ENCODE measurements at places on chromosomes 2 and 18.

DNA sequence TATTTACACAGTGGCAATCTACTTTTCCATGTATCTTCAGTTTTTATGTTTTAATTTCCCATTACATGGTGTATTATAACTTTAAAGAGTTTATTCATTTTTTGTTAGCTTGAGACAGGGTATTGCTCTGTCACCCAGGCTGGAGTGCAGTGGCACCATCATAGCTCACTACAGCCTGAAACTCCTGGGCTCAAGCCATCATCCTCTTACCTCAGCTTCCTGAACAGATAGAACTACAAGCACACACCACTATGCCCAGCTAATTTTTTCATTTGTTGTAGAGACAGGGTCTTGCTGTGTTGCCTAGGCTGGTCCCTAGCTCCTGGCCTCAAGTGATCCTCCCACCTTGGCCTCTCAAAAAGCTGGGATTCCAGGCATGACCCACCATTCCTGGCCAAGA lies 66.8 kb downstream of the COA5 start:
- DNase-seq = no peak

DNA sequence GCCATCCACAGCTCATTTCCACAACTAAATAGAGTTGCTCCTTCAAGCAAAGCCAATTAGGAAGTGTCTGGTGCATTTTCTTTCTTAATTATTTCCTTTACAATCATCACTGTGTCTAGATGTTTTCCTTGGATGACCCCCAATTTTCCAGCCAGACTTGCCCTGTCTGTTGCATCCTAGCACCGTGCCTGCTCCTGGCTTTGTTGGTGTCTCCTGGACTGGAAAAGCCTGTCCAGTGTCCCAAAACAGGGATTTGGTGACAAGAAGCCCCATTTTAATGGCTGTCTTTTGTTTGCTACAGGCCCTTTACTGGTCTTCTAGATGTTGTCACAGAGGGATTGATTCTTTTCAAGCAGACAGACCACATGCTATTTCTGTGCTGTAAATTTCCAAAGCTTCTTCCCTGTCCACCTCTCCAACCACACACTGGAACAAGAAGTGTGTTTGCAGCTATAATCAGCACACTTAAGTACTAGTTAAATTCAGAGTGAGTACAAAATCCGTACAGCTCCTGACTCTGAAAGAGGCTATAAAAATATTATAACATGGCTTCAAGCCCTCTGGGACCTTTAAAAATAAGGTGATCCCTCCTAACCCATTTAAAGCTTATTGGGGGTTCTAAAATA lies 38.4 kb downstream of the RNF144A start:
- no peak for DNase-seq

GRCh38 chr18:34122724-34123334 lies 101.9 kb downstream of the NOL4 start:
- peak; percentile 17 for DNase-seq

DNA sequence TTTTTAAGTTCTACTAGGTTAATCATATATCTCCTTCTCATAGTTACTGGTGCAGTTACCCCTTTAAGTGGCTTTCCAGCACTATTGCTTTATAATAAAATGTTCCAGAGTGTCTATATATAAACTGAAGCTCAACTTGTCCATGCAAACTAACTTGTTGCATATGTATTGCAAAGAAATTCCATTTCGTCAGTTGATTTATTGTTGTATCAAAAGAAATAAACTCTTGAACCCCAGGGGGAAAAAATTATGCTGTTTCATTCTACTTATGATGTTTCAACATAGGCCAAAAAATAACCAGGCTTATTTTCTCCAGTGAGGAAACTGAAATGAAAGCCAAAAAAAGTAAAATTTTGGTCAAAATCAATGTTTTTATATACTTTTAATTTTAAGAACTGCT lies 491.9 kb downstream of the NR4A2 start:
- DNase-seq = no peak

DNA sequence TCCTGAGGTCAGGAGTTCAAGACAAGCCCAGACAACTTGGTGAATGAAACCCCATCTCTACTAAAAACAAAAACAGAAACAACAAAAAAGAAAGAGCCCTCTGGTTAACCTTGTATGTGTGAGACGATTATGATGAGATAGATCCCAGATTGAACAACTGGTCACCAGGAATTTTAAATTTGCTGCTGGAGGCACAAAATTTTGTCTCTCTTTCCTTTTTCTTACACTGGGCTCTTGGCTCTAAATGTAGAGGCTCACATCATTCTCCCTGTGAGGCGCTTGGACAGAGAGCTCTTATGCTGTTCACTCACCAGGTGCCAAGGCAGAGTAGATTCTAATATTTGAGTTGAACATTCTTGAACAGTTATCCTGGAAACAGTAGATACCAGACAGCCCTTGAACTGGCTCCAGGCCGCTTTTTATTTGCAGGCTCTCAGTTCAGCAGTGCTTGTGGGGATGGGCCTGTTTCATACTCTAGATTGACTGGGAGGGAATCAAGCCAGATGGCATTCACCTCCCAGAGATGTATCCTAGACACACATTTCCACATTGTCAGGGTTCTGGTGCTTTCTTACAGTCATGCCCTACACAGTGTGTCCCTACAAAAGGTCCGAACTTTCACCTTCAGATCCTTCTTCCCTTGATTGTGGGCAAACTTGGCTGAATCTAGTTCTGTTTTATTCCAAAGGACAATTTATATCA lies 1159.6 kb downstream of the RPIA start:
- DNase-seq = no peak

GRCh38 chr2:183438541-183438940 lies 314.3 kb downstream of the NUP35 start:
- DNase-seq = no peak

DNA sequence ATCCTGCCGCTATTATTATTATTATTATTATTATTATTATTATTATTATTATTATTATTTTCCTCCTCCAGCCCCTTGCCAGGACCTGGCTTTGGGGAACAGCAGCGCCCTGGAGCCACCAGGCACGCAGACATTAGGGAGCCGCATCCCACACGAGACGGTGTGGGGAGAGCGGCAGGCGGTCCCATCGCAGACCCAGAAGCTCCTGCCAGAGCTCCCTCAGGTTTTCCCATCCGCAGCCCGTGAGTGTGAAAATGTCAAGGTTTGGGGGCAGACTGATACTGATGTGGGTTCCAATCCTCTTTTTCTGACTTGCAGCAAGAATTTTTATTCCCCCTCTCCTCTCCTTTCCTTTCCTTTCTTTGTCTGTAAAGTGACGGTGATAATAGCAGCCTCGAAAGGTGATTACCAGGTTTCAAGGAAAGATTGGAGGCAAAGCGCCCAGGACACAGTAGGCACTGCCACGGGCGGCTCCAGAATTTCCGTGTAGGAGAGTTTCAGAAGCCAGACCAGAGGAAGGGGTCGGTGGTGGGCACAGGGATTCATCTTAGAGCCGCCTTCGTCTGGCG lies 816 bp downstream of the SCTR start:
- DNase-seq = no peak

DNA sequence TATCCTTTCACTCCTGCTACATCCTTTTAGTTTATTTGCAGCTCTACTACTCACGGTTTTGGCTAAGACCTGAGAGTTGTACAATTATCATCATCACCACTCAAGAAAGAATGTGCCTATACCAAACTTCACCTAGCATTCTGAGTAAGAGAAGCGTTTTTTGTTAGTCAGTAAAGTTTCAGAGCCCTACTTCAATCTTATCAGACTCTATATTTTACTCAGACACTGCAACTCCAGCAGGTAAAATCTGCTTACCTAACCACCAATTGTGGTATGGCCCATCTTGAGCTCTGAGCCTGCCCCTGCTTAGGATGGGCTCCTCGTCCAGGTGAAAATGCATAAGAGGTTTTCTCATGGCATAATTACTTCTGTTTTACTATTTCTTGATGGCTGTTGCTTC lies 37.1 kb downstream of the ICOS start:
- DNase-seq = no peak

- DNase-seq = peak; percentile 69
Observed at GRCh38 chr2:69917852-69918251, 2.9 kb downstream of the MXD1 start.

DNA sequence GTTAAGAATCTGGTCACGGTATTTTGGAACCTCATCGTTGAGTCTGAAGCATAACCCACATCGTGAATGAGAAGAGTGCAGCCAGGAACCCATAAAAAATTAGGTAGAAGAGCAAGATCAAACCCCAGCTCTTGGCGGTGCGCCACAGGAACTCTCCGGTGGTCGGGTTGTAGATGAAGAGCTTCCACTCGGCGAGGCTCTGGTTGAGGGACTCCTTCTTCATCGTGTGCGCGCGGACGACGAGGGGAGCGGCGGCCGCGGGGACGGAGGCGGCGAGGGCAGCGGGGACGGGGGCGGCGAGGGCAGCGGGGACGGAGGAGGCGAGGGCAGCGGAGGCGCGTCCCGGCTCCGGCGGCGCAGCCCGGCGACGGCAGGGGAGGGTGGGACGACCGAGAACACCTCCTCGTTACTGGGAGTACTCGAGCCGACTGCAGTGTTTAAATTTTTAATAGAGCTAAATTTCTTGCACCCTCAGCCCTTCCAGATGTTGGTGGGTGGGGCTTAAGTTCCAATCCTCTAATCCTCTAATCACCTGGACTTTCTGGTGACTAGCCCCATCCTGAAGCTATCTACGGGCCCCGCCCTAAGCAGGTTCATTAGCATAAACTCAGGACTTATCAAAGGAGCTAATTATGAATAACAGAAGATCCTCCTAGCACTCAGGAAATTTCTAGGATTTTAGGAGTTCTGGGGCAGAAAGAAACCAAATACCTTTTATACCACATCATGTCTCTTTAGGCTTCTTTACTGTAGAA lies 20.4 kb upstream of the PAPOLG start:
- no peak for DNase-seq

- DNase-seq = no peak
Observed at GRCh38 chr2:140440815-140441214, 1660.6 kb upstream of the NXPH2 start.

GRCh38 chr18:78241535-78242253 lies 737.9 kb upstream of the SALL3 start:
- no peak for DNase-seq

DNA sequence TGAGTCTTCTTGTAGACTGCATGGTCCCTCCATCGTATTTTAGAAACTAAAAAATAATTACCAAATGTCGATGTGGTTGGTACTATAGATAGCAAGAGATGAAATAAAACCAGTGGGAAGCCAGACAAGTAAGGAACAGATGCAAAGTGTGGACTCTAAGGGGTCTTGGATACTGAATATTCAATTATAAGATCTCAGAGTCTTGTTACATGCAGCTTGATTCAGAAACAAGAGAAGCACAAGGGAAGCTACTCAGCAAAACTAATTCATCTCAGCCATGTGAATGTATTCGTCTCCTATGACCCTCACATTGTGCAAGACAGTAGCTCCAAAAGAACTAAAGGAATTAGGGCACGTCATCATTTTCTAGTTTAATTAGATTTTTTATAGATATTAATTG lies 80.9 kb downstream of the CDH20 start:
- DNase-seq = no peak

DNA sequence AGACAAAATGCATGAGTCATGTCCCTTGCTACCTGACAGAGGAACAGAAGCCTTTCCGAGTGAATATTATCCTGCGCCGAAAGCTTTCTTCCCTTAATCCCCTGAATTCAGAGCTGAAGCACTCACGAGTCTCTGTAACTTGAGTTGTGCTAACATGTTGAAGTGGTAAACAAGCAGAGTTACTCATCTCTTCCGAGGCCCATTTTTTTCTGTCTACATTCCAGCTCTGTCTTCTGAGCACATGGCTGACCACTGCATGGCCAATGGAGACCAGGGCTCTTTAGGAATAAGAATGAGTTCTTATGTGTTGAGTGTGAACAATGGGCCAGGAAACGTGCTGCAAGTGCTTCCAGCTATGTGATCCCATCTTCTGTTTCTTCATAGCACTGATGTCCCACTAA lies 73.1 kb upstream of the PID1 start:
- peak; percentile 73 for DNase-seq

- peak; percentile 52 for DNase-seq
Observed at GRCh38 chr2:8144785-8145184, 537.1 kb upstream of the ID2 start.

DNA sequence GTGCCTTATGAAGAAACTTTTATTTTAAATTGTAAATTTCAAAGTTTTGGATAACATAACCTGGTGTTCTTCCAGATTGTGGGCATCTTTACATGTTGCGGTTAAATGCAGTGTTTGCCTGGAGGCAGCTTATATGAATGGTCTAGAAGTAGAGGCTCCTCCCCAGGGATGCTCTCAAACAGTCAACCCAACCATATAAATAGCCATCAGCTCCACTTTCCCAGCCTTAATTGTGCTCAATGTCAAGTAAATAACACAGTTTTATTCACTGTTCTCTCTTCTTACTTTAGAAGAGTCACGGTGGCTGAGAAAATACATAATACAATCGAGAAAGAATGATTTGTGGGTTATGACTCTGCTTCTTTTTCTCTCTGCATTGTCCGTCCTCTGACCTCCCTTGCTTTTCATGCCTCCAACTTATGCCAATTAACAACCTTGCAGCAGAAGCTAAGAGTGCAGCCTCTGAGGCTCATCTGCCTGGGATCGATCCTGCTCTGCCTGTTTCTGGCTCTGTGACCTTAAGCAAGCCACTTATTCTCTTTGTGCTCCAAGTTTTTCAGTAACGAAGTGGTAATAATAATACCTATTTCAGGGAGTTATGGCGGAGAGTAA lies 100.3 kb downstream of the DAW1 start:
- no peak for DNase-seq

DNA sequence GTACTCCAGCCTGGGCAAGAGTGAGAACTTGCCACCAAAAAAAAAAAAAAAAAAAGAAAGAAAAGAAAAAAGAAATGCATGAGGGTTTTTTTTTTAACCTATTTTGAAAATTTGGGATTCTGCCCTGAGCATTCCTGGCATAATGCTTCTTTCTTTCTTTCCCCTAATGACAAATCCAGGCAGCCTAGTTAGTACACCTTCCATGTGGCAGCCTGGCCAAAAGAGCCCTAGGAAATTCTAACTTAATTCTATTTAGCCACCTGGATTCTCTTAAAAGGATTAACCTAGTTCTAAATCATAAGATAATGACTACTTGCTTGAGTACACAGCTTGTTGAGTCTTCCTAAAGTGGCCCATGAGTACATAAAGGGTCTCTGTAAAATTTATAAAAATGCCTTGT lies 160.1 kb downstream of the THADA start:
- no peak for DNase-seq

Data from GM04504 (cell line).